ENCODE measurements at places on chromosomes 1 and 21.

DNA sequence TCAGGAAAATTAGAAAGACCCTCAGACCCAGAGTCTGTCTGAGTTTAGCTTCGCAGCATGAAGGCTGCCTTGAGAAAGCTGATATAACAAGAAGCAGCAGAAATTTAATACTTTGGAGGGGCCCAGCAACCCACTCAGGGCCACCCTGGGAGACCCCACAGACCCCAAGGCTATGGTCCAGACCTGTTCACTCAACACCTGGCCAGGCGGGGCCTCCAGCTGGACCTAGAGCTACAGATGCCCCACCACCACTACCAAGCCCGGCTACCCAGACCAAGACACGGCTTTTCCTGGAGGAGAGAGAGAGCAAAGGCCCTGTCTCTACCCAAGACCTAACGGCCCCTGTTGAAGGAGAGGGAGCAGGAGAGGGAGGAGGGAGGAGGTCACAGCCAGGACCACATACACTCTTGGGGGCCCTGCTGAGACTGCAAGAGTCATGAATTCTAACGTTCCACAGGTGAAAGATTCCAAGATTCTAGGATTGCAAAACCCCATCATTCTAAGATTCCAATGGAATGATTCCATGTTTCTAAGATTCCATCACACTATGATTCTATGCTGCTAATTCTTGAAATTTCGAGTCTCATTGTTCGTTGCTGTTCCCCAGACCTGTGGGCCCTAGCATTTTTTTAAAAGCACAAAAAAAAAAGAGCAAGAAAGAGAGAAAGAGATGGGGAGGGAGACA lies 53.2 kb downstream of the LACTBL1 start:
- DNase-seq = no peak

- no peak for DNase-seq
These were observed 331.5 kb upstream of the AJAP1 start for GRCh38 chr1:4322881-4323280.

DNA sequence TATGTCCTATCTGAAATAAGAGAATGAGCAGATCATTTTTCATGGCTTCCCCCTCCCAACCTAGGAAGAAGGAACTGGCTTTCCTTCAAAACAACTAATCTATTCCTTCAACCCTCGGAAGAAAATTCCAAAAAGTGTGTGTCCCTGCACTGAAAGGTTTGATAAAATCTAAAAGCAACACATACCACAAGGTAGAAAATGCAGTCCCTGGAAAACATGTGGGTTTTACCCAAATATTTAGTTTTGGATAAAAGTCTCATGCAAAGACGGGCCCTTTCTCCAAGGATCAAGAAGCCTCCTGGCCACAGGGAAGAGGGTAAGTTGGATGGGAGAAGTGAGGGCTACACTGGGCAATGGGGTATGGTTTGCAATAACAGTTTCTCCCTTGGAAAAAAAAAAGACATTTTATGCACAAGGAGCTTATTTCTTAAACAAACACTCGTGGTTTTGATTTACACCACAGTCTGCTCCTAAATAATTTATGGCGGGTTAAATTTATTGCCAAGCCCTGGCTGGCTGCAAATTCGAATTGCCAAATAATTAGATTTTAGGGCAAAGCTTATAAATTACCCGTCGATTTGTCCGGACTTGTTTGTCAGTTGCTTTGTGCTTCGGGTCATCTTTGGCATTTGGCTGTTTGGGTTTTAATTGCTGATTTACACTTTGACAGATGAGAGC lies 28.9 kb downstream of the ERI3 start:
- DNase-seq = no peak

- no peak for DNase-seq
These were observed 70.8 kb downstream of the SCCPDH start for GRCh38 chr1:246794828-246795671.

- no peak for DNase-seq
These were observed 1.8 kb downstream of the RNPC3 start for GRCh38 chr1:103527331-103527730.

GRCh38 chr1:178933709-178934490 lies 63.0 kb upstream of the ANGPTL1 start:
- no peak for DNase-seq

DNA sequence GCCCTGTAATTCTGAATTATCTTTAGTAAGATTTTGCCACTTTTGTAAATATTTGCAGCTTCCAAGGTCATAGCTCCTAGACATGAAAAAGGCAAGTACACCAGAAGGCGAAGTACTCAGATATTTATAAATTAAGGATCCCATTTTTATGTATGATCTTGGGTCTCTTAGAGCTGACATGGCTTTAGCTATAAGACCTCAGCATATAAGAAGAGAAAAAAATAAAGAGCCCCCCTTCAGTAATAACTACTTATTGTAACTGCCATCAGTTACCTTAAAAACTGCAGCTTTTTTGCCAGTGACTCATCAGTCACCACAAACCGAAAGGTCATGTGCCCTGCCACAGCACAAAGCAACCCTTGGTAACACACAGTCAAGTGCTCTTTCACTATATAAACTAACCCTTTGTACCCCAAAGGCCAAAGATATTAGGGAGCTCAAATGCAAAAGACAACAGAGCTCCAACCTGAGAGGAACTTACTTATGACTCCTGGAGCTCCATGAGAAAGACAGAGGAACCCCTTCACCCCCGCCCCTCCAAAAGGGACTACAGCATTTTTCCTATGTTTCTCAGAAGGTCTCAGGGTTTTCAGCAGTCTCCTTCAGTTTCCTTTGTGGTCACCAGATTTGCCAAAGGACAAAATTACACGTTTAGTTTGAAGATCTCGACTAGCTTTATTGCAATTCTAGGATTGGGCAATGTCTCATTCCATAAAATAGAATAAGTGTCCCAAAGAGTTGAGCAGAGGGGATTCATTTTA lies 219.8 kb upstream of the DUSP10 start:
- DNase-seq = no peak

GRCh38 chr1:225882694-225883615 lies 775 bp upstream of the TMEM63A start:
- DNase-seq = no peak

DNA sequence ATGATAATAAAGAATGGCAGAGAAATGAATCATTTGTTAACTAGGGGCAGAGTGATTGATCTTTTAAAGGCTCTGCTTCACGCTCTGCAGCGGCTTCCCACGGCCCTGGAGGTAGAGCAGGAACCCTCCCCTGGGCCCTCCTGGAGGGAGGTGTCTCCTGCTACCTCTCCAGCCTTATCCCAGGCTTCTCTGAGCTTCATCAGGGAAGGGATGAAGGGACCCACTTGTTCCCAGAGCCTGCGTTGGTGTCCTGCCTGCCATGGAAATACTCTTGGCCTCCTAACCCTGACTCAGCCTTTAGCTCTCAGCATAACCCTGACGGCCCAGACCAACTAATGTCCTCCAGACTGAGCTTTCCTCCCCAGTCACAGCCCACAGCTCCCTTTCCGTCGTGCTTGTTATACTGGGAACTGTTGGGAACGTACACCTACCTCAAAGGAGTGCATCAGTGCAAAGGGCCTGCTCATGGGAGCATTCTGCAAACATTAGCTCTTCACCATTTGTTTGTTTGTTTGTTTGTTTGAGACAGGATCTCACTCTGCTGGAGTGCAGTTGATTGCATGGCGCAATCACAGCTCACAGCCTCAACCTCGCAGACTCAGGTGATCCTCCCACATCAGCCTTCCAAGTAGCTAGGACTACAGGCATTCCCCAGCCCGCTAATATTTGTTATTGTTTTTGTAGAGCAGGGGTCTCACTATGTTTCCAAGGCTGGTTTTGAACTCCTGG lies 17.4 kb upstream of the HNRNPU start:
- DNase-seq = no peak

- no peak for DNase-seq
These were observed 98.5 kb downstream of the ATF6 start for GRCh38 chr1:161864577-161864976.

- no peak for DNase-seq
These were observed 13.5 kb downstream of the COL18A1 start for GRCh38 chr21:45418301-45419071.

- peak; percentile 87 for DNase-seq
These were observed 574.0 kb downstream of the KCNT2 start for GRCh38 chr1:196034080-196034706.

GRCh38 chr1:203555076-203555475 lies 61.1 kb downstream of the OPTC start:
- DNase-seq = no peak

DNA sequence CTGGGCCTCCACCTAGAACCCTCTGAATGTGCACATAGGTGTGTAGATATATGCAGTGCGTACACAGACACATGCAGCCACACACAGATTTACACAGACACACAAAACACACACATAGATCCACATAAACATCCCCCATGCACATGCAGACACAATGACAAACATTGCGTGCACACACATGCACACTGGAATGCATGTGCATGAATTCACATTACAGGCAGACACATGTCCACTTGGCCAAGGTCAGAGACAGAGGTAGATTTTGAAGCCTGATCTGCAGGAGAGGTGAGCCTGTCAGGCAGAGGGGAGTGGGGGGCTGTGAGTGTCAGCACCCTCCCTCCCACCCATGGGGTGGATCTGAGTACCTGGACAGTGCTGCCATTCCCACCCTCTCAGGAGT lies 338.5 kb downstream of the PTPRU start:
- no peak for DNase-seq

GRCh38 chr1:23791516-23792047 lies 637 bp downstream of the LYPLA2 start:
- DNase-seq = peak; percentile 20

DNA sequence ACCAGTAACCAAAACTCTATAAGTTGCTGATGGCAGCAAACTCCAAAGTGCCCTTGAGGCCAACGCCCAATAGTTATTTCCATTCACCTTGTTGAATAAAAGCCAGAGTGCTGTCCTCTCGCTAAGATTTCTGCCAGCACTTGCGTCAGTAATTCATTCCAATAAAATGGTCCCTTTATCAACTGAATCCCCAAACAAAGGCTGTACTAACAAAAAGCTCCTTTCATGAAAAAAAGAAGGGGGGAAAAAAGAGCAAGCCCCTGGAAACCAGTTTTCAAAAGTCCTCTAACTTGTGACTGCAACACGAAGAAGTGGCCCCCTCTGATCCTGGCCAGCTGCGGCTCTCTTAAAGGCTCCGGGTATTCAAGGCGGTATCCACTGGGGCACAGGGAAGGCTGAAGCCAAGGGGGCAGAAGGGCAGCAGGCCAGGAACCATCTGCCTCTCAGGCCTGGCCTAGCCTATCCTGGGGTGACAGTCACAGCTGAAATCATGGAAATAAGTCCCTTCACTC lies 55.8 kb upstream of the ZNF326 start:
- no peak for DNase-seq

GRCh38 chr1:11797525-11798216 lies 8.1 kb downstream of the MTHFR start:
- DNase-seq = no peak

- no peak for DNase-seq
These were observed 197.7 kb downstream of the DENND1B start for GRCh38 chr1:197577580-197577979.

DNA sequence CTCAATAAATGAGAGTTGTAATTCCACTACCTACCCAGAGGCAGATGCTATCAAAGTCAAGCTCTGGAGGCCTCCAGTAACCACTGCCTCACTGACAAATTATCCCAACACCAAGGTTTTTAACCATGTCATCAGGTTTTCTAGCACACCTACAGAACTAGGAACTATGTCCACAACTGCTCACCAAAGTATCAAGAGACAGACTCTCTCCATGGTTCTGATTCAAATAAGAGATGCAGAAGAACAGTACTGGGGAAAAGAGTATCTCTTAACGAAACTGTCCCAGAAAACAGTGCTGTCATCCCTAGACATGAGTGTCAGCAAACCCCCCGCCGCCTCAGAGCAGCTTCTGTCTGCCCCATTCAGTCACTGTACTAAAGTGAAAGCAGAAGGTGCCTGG lies 301.7 kb downstream of the OMA1 start:
- DNase-seq = no peak

All from COR-L47 (cell line).